ENCODE measurements at places on chromosomes 12 and 14. TPM values are rescaled to one million over a fixed set of nuclear protein-coding genes. Genes with fewer than 3 reads are reported as not detected.

The ITPR2 gene
- 10.6 TPM for total RNA-seq

The ANKRD33 gene
- total RNA-seq: not detected

The TRIAP1 gene
- 36.3 TPM for total RNA-seq

The RGS6 gene
- total RNA-seq: not detected

The RAD9B gene
- not detected for total RNA-seq

The BATF gene
- not detected for total RNA-seq

The PPFIA2 gene
- not detected for total RNA-seq

The LRTM2 gene
- total RNA-seq: not detected

The TAS2R50 gene
- total RNA-seq: not detected

The OTX2 gene
- not detected for total RNA-seq

The KRR1 gene
- total RNA-seq: 21.4 TPM

The PPFIBP1 gene
- total RNA-seq: 36.3 TPM

The NDRG2 gene
- 27.2 TPM for total RNA-seq

The FAM186B gene
- not detected for total RNA-seq

The ARPC3 gene
- total RNA-seq: 483 TPM

The UNG gene
- 18.5 TPM for total RNA-seq

The GLIPR1L1 gene
- total RNA-seq: not detected

The CD27 gene
- not detected for total RNA-seq

The BICDL1 gene
- 0.09 TPM for total RNA-seq

The NEUROD4 gene
- not detected for total RNA-seq

The EFCAB11 gene
- 5.9 TPM for total RNA-seq

The KCNC2 gene
- not detected for total RNA-seq

The KRT1 gene
- not detected for total RNA-seq

The SSPN gene
- 15.3 TPM for total RNA-seq

The C12orf56 gene
- total RNA-seq: not detected

The NOVA1 gene
- total RNA-seq: 1.6 TPM

The CABP1 gene
- 4.2 TPM for total RNA-seq

The AQP2 gene
- total RNA-seq: not detected

The NAA25 gene
- total RNA-seq: 6.5 TPM

The PPP2R3C gene
- total RNA-seq: 31.4 TPM

The GAS2L3 gene
- total RNA-seq: 3.1 TPM

The KRT85 gene
- total RNA-seq: not detected

The PMEL gene
- 0.47 TPM for total RNA-seq

The HSPB8 gene
- total RNA-seq: 22.6 TPM

The CFAP54 gene
- 0.12 TPM for total RNA-seq

The HCAR2 gene
- not detected for total RNA-seq

The KCNH3 gene
- total RNA-seq: not detected
